ENCODE measurements at places on chromosomes 1 and 21. TPM values are rescaled to one million over a fixed set of nuclear protein-coding genes. Genes with fewer than 3 reads are reported as not detected.

- H3K4me1 ChIP-seq = no peaks in the 10 kb centered on the region
- no peak overlapping the region for H3K4me3 ChIP-seq
- no peaks in the 10 kb centered on the region for H3K36me3 ChIP-seq
- no peaks in the 10 kb centered on the region for H3K27me3 ChIP-seq
- DNase-seq = no peak
Observed at GRCh38 chr1:23872421-23872820, 4.3 kb upstream of the FUCA1 start.

GRCh38 chr1:198606020-198606438 lies 32.8 kb upstream of the PTPRC start:
- no peaks in the 10 kb centered on the region for H3K36me3 ChIP-seq
- no peaks in the 10 kb centered on the region for H3K27me3 ChIP-seq
- H3K27ac ChIP-seq = no peak overlapping the region
- no peak overlapping the region for H3K4me3 ChIP-seq
- no peaks in the 10 kb centered on the region for H3K4me1 ChIP-seq

DNA sequence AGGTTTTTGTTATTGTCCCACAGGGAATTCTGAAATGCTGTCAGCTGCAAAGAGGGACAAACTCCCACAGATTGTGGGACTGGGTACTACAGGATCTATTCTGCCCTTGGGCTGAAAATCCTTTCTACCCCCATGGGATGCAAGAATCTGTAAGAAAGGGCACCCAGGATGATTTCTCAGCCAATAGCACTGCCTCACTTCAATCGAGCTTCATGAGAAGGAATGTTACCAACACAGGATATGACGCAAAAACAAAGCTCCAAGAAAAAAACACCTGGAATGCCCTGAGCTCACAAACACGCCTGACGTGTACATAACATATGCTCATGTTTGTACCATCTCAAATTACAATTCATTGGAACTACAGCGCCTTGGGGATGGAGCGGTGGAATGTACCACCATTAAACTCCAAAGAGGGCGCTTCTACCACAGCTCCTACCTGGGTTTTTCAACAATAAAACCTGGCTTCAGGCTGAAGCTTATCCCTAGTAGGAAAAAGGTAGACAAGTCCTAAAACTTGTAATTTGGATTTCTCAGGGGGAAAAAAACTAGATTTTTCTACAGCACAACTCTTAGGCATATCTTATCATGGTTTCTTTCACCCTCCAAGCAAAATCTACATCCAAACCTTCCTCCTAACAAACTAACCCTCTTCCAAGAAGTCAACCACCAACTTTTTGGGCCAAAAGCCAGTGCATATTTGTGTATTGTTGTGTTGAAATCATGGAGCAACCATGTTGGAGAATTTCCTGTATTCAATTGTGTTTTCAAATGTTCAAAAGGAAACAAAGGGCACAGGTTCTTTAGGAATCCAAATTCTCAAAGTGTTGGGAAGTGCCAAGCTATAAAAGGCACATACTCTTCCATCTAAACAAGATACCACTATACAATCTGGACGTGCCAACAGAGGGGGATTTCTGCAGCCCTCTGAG lies 78.9 kb downstream of the TGFBR3 start:
- H3K36me3 ChIP-seq = no peaks in the 10 kb centered on the region
- peaks cover 42% of the 10 kb centered on the region for H3K4me1 ChIP-seq
- DNase-seq = peak; percentile 51

- peaks cover 23% of the 10 kb centered on the region for H3K4me1 ChIP-seq
- H3K27ac ChIP-seq = no peak overlapping the region
- no peak for DNase-seq
- H3K4me3 ChIP-seq = no peak overlapping the region
Observed at GRCh38 chr1:115310581-115311473, 27.2 kb downstream of the NGF start.

GRCh38 chr1:201988601-201989000 lies 6.2 kb downstream of the RNPEP start:
- H3K27me3 ChIP-seq = no peaks in the 10 kb centered on the region
- DNase-seq = no peak
- peaks cover 19% of the 10 kb centered on the region for H3K36me3 ChIP-seq
- H3K4me1 ChIP-seq = peaks cover 2% of the 10 kb centered on the region
- no peak overlapping the region for H3K4me3 ChIP-seq

- no peak overlapping the region for H3K27ac ChIP-seq
- no peak for DNase-seq
- H3K4me3 ChIP-seq = no peak overlapping the region
- no peaks in the 10 kb centered on the region for H3K36me3 ChIP-seq
- H3K27me3 ChIP-seq = no peaks in the 10 kb centered on the region
Observed at GRCh38 chr1:214943054-214943453, 139.5 kb upstream of the KCNK2 start.

GRCh38 chr1:209873067-209873799 lies 45.5 kb downstream of the UTP25 start:
- H3K4me3 ChIP-seq = no peak overlapping the region
- no peaks in the 10 kb centered on the region for H3K36me3 ChIP-seq
- no peaks in the 10 kb centered on the region for H3K27me3 ChIP-seq
- no peak overlapping the region for H3K27ac ChIP-seq
- DNase-seq = no peak

GRCh38 chr1:116806671-116807070 lies 52.4 kb downstream of the CD2 start:
- H3K27ac ChIP-seq = no peak overlapping the region
- H3K4me3 ChIP-seq = no peak overlapping the region
- DNase-seq = no peak

GRCh38 chr21:45872902-45873301 lies 108.7 kb upstream of the COL6A1 start:
- H3K36me3 ChIP-seq = no peaks in the 10 kb centered on the region
- peaks cover 11% of the 10 kb centered on the region for H3K4me1 ChIP-seq
- H3K27me3 ChIP-seq = no peaks in the 10 kb centered on the region
- no peak overlapping the region for H3K4me3 ChIP-seq
- DNase-seq = no peak

- H3K4me3 ChIP-seq = no peak overlapping the region
Observed at GRCh38 chr1:183910845-183911244, 105.9 kb downstream of the RGL1 start.

GRCh38 chr1:185821612-185822385 lies 87.6 kb downstream of the HMCN1 start:
- no peak overlapping the region for H3K4me3 ChIP-seq
- H3K4me1 ChIP-seq = peaks cover 33% of the 10 kb centered on the region

DNA sequence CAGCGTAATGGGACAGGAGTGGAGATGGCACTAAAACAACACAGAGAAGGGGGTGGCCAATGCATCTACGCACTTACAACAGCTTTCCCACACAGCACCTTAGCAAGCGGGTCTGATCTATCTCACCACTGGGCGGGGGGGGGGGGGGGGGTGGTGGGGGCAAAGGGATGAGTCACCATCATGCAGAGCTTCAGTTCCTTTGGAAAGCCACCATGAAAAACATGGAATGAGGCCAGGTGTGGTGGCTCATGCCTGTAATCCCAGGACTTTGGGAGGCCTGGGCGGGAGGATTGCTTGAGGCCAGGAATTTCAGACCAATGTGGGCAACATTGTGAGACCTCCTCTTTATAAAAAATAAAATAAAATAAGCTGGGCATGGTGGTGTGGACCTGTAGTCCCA lies 47.2 kb downstream of the KLHDC7A start:
- peaks cover 3% of the 10 kb centered on the region for H3K4me1 ChIP-seq
- H3K4me3 ChIP-seq = no peak overlapping the region
- H3K27ac ChIP-seq = no peak overlapping the region
- DNase-seq = no peak

DNA sequence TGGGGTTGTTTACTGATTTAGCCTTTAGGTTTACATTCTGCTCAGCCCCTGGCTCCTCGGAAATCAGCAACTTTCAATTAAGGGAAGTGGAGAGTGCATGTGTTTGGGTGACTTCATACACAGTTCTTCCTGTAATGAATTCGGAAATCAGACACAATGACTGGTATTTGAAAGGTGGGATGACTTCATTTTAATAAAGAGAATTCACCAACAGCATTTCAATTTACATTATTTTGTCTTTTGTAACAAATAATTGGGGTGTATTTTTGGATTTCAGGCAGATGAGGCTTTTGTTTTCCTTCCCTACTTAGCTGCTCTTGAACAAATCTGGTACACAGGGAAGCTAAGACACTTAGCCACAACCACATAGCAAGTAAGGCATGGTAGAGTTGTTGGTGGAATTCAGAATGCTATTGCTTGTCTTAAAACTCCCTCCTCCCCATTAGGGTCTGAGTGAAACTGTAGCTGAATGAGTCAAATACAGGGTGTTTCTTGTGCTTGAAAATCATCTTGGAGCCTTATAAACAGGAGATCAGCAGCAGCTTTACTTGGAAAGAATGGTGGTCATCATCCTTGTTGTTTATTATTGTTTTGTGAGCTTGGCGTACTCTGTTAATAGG lies 917 bp downstream of the STX12 start:
- H3K27ac ChIP-seq = peak overlapping the region; percentile 70
- H3K4me3 ChIP-seq = peak overlapping the region; percentile 69
- DNase-seq = no peak
- H3K27me3 ChIP-seq = no peaks in the 10 kb centered on the region
- H3K4me1 ChIP-seq = peaks cover 9% of the 10 kb centered on the region

DNA sequence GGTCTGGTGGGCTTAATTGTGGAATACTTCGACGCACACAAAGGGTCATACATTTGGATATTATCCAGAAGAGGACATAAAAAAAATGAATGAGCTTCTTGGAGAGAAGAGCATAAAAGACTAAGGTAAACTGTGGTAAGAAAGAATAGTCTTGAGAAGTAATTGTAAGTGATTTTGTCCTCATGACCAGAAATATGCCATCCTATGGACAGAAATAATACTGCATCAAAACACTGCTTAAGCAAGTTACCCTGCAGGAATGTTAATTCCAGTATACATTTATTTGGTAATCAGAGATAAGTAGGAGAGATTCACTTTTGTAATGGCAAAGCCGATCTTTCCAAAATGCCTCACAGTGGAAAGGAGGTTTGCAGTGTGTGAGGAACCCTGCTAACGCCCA lies 111.9 kb downstream of the NRIP1 start:
- no peaks in the 10 kb centered on the region for H3K4me1 ChIP-seq
- H3K27ac ChIP-seq = no peak overlapping the region
- no peak overlapping the region for H3K4me3 ChIP-seq
- no peaks in the 10 kb centered on the region for H3K36me3 ChIP-seq

GRCh38 chr1:111151838-111152237 lies 11.8 kb downstream of the CEPT1 start:
- H3K4me3 ChIP-seq = no peak overlapping the region
- no peaks in the 10 kb centered on the region for H3K4me1 ChIP-seq
- H3K36me3 ChIP-seq = peaks cover 36% of the 10 kb centered on the region
- no peak for DNase-seq
- H3K27me3 ChIP-seq = no peaks in the 10 kb centered on the region

DNA sequence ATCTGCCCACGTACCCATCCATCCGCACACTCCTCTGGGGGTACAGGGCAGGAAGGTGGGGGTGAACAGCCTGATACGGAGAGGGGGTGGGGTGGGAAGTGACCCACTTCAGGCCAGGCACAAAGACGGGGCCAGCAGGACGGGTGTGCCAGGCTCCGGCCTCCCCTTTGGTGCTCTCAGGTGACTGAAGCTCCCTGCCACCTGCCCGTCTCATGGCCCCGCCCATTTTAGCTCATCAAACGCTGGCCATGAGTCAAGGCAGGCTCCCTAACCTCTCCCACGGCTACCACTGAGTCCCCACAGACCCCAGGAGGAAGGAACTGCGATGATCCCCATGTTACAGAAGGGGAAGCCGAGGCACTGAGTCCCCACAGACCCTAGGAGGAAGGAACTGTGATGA lies 109.6 kb downstream of the CRYAA start:
- no peaks in the 10 kb centered on the region for H3K27me3 ChIP-seq
- no peak overlapping the region for H3K27ac ChIP-seq
- no peaks in the 10 kb centered on the region for H3K36me3 ChIP-seq
- DNase-seq = no peak

DNA sequence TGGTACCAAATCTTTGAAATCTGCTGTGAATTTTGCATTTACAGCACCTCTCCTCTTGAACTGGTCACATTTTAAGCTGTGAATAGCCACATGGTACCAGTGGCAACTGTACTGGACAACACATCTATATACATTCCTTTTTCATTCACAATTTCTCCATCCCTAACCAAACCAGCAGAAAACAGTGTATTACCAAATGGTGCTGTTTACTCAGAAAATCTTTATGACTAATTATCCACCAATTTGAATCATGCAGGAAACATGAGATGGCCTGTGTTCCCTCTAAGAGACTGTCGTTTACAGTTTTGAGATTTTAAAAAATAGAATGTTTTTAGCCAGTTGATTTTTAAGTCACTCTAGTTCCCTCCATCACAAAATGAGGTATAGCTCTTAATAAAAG lies 17.6 kb upstream of the CCT8 start:
- H3K4me3 ChIP-seq = no peak overlapping the region
- no peak overlapping the region for H3K27ac ChIP-seq
- no peaks in the 10 kb centered on the region for H3K36me3 ChIP-seq
- no peaks in the 10 kb centered on the region for H3K27me3 ChIP-seq

DNA sequence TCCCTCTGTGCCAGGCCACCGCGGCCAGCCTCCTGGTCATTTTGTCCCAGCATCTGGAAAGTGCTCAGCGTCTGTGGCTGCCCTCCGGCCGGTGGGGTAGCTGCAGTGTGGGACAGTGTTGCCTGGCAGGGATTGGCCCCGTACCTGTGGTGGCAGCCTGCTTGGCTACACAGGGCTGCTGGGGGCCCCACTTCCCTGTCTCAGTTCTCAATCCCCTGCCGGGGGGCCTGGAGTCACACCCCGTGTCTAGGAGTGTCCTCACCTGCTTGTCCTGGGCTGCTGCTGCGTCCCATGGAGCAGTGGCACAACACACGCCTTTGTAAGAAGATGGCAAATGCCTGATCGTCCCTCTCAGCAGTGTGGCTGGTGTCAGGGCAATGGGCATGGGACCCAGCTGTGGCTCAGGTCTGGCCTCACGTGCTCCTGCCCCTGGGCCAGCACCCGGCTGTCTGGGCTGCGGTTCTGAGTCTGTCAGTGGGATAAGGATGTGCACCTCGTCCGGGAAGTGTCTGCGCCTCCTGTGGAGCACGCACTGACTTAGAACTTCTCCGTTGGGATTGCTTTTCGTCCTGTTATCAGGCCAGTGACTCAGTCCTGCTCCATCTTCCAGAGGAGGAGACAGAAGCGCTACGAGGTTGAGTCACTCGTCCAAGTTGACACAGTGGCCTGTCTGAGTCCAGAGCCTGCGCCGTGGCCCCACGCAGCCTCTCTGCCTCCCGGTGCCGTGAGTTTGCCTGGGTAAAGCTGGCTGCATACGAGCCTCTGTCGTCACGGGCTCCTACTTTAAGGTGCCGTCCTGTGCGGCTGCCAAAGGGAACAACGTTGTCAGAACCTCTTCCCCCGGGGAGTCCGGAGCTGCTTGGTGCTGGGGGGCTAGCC lies 41.0 kb downstream of the CRYAA start:
- H3K27me3 ChIP-seq = no peaks in the 10 kb centered on the region
- no peaks in the 10 kb centered on the region for H3K4me1 ChIP-seq
- H3K4me3 ChIP-seq = no peak overlapping the region
- DNase-seq = no peak

The SLC30A1 gene
- total RNA-seq = 12.2 TPM

The PLA2G2D gene
- not detected for total RNA-seq

The SAMSN1 gene
- not detected for total RNA-seq

The EFNA4 gene
- total RNA-seq = 18.8 TPM

Measured in A673 (cell line).